Thyroid gland (tissue), 4 donors: ENCODE measurements at places on chromosomes 13 and 19. TPM values are rescaled to one million over a fixed set of nuclear protein-coding genes. Genes with fewer than 3 reads are reported as not detected.

TUBB4A gene
- total RNA-seq = 0.22 TPM

- no peaks in the 10 kb centered on the region for H3K4me1 ChIP-seq
- no peaks in the 10 kb centered on the region for H3K27me3 ChIP-seq
- no peaks in the 10 kb centered on the region for H3K36me3 ChIP-seq
- DNase-seq = no peak
- no peak overlapping the region for H3K27ac ChIP-seq
These were observed 128.0 kb upstream of the VSTM2B start for GRCh38 chr19:29397748-29398147.

GRCh38 chr13:19993024-19993423 is 34.5 kb downstream of the ZMYM2 start:
- H3K27me3 ChIP-seq = no peaks in the 10 kb centered on the region
- no peak for DNase-seq
- no peaks in the 10 kb centered on the region for H3K4me1 ChIP-seq
- peaks cover 24% of the 10 kb centered on the region for H3K36me3 ChIP-seq

DNA sequence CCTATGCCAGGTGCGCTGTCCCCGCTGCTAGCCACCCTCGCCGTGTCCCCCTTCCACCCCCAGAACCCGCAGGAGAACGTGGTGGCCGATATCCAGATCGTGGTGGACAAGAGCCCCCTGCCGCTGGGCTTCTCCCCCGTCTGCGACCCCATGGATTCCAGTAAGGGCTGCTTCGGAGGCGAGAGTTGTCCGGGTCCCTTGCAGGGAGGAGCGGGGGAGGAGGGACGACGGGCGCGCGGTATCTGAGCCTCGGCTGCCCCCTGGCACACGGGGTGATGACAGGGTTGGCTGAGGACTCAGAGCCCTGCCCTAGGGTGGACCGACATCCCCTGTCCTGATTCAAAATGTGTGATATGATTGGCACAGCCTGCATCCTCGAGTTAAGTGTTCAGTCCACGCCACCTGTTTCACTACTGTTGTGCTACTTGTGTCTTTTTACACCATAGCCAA is 653 bp downstream of the MVB12A start:
- H3K27me3 ChIP-seq = no peaks in the 10 kb centered on the region
- no peaks in the 10 kb centered on the region for H3K36me3 ChIP-seq
- peaks cover 11% of the 10 kb centered on the region for H3K4me1 ChIP-seq
- H3K27ac ChIP-seq = peak overlapping the region; percentile 32
- DNase-seq = peak; percentile 22
- peak overlapping the region; percentile 94 for H3K4me3 ChIP-seq

SLITRK1 gene
- not detected for total RNA-seq

F10 gene
- total RNA-seq = 9.2 TPM

BTBD2 gene
- total RNA-seq = 74.8 TPM
